Natural killer cell treated with Interleukin-12 subunit alpha and Interleukin-12 subunit beta and Interleukin-15 and Interleukin-18, amount 100 ng/mL, for 72 hours (primary cell): ENCODE measurements at places on chromosomes 11 and 22.

DNA sequence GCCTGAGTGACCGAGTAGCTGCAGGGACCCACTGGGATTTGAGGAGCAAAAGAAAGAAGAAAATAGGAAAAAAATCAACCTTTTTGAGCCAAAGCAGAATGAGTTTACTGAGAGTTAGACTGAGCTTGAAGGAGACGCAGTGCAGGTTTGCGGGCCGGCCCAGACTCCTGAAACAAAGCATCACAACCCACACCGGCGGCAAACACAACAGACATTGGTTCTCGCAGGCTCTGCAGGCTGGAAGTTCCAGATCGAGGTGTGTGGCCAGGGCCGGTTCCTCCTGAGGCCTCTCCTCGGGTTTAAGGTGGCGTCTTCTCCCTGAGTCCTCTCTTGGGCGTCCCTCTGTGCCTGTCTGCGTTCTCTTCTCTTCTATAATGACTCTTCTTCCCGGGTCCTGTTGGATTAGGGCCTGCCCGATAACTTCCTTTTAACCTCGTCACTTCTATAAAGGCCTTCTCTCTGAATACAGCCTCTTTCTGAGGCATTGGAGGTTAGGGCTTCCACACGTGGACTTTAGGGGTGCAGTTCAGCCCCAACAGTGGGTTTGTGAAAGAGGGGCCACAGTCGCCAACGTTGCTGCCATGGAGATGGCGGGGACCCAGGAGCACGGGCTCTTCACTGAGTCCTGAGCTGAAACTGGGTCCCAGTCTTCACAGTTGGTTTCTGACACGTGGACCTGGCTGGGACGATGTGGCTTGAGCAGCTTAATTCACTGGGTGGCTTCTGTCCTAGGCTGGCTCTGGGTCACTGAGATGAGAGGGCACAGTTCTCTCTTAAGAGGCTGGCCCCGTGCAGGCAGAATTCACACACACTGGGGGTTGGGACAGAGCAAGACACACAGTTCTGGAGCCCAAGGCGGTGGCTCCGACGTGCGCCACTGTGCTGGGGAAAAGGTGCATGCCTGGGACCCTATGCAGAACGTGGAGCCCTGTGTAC lies 1047.7 kb downstream of the BRD1 start:
- peak; percentile 58 for DNase-seq

DNA sequence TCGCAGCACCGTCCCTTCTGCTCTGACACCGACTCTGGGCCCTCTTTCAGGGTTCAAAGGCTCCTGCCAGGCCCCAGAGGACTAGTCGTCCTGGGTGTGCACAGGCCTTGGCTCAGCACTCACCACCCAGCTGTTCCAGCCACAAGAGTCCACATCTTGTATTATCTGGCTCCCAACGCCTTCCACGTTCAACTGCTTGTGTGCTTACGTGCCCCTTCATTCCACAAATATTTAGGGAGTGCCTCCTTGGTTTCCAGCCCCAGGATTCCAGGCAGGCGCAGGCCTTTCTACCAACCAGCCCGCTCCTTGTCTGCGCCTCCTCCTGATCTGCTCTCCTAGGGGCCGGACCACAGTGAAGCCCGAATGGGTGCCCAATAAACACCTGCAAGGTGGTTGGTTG lies 70.9 kb downstream of the SCUBE1 start:
- DNase-seq, result no peak

DNA sequence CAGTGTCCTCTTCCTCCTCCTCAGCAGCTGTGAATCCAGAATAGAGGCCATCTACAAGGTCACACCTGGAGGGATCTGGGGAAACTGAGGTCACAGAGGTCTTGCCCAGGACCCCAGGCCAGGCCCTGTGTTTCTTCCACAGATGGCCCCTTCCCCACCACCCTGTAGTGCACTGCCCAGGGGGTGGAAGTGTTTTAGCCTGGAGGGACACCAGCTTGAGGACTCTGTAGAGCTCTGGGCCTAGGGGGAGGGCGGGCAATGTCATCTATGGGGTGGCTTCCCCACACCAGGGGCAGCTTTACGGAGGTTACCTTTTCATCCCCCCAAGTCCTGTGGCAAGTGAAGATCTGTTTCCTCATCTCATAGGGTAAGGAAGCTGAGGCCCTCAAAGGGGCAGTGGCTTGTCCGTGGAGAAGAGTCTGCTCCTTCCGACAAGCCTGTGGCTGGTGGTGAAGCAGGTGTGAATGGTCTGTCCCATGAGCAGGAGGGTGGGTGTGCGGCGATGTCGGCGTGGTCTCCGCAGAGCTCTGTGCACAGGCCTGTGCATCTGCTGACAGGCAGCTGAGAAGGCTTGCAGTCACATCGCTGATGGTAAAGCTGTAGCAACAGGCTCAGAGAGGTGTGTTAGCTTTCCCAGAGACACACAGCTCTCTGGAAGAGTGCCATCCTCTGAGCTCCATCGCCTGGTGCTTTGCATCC lies 74.1 kb upstream of the WNT7B start:
- DNase-seq, result no peak

DNA sequence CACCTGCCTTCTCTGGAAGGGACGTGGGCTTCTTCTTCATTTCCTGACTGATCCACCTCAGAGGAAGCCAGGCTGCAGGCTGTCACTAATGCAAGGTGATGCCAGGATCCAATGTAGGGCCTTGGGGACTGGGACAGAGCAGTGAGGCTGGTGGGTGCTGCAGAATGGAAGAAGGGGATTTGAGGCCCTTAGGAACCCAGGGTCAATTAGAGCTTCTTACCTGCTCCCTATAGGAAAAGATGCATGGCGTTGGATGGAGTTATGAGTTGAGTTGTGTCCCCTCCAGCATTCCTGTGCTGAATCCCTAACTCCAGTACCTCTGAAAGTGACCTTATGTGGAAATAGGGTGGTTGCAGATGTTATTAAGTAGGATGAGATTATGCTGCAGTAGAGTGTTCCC lies 190.4 kb downstream of the MIAT start:
- DNase-seq, result no peak

DNA sequence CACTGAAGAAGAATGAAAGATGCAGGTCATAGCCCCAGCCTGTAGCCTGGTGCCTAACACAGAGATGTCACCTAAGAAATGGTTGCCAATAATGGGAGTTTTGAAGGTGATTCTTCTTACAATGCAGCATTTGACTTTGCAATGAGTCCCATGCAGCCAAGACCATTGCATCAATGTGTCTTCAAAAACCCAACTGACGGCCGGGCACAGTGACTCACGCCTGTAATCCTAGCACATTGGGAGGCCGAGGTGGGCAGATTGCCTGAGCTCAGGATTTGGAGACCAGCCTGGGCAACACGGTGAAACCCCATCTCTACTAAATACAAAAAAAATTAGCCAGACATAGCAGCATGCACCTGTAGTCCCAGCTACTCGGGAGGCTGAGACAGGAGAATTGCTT lies 89.3 kb upstream of the ASPHD2 start:
- no peak for DNase-seq

DNA sequence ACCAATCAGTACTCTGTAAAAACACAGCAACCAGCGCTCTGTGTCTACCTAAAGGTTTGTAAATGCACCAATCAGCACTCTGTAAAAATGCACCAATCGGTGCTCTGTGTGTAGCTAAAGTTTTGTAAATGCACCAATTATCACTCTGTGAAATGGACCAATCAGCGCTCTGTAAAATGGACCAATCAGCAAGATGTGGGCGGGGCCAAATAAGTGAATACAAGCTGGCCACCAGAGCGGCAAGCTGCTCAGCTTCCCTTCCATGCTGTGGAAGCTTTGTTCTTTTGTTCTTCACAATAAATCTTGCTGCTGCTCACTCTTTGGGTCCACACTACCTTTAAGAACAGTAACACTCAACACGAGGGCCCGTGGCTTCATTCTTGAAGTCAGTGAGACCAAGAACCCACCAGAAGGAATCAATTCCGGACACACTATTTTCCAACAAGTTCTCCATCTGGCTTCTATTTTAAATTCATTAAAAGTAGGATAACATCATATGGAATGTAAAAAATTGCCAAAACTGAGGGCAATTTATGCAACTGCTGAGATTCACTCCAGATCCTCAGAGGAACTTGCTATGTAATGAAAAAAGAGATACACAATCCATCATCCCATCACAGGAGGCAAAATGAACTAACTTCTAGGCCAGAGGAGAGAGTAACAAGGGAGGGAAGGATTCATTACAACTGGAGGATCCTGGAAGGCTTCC lies 3.1 kb upstream of the PANX1 start:
- no peak for DNase-seq

DNA sequence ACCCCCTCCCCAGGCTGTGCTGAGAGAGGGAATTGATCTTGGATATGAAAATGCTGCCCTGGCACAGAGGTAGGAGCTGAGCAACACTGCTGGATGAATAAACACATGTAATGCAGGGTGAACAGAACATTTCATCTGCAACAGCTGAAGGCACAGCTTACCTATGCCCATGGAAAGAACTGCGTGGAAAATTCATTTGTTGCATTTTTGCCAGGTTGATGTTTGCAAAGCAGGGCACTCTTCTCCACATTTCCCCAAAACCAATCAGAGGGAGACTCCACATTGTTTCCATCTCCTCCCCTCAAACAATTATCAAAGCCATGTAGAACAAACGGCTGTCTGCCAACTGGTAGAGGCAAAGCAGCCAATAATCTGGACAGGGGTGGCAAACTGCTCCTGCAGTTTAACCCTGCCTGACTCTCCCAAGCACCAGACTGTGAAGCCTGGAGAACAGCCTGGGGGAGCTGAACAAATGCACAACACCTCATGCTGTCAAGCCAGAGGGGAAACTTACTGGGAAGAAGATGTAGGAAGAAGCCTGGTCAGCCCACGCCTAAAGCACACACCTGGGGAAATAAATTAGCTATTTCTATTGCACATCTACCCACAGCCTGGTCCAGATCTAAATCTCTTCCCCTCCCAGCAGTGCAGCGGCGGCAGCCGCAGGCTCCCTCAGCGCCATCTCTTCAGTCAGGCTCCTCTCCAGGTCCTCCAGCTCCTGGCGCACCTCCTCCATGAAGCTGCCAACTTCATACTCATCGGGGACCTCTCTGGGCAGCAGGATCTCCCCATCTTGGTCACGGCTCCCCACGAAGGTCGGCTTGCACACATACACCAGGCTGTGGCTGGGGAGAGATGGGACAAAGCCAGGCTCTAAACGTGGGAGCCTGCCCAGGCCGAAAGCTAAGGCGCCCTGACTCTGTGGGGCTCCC lies 44.3 kb downstream of the DKK3 start:
- no peak for DNase-seq

- DNase-seq, result no peak
These were observed 7.3 kb downstream of the YAP1 start for GRCh38 chr11:102117472-102118113.

DNA sequence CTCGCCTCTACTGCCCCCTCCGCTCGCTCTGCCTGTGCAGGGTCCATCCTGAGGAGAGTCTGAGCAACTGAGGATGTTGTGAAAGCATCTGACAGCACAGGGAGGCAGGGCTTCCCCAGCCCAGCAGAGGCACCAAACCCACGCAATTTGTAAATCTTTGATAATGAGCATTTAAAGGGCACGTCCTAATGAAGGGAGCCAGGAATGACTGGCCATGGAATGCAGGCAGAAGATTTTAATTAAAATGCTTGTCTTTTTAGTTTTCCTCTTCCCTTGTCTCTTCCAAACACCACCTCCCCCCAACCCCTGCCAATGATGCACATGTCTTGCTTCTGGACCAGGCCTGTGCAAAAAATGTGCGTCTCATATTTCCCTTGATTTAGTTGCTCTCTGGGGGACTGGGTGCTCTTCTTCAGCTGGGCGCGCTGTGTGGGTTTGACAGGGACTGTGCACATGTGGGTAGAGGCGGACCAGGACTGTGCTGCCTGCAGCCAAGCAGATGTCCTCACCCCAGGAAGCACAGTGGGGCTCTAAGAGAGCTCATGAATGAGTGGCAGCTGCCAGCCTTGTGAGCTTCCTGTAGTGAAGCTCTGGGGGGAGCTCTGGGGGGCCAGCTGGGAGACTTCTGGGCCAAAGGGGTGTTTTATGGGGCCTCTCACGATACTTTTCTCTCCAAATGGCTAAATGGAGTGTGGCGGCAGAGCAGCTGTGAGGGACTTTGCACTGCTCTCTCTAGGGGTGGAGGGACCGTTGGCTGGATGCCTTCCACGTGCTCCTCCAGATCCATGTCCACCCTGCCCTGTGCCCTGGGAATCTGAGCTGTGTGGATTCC lies 273.5 kb downstream of the ST3GAL4 start:
- no peak for DNase-seq

DNA sequence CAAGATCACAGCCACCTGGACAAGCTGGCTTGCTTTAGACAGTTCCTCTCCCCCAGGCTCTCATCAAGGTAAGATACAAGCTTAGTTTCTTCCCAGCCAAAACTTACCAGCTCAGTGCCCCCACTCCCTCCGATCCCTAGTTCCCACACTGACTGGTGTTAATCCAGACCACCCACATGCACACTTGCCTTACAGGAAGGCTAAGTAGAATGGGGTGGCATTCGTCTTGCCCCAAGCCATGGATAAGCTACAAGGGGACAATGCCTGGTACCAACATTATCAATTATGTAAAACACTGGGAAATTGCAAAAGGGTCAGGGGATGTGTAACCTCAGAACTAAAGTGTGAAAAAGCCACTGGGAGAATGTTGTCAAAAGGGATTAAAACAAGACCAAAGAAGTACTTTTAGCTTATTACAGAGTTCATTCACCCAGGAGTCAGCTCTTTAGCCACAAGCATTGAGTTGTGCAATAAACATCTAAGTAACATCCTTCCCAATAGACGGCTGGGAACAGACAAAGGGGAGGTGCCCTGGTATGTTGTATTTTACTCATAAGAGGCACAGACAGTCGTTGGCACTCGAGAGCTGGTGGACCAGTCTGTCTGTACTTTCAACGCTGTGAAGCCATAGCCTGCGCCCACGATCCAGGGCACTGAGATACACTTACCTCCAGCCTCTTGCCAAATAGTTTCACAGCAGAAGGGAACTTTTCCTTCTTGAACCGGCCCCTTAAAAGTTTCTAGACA lies 1.1 kb downstream of the DHCR7 start:
- peak; percentile 53 for DNase-seq

DNA sequence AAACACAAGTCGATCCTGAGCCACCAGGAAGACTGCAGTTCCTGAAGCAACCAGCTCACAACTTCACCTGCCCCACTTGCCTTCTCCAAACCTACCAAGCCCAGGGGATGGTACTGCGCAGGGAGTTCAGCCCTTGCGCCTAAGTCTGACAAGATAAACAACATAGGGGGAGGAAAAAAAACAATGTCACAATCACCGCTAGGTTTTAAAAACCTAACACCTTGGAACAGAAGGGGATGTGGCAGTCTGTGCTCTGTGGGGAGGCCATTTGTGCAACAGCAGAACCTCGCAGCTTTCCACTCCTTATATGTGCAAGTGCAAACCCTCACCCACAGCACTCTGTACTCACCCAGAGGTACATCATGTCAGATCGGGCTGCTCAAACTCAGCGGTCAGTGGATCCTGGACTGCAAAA lies 134.2 kb downstream of the RBFOX2 start:
- DNase-seq, result no peak

DNA sequence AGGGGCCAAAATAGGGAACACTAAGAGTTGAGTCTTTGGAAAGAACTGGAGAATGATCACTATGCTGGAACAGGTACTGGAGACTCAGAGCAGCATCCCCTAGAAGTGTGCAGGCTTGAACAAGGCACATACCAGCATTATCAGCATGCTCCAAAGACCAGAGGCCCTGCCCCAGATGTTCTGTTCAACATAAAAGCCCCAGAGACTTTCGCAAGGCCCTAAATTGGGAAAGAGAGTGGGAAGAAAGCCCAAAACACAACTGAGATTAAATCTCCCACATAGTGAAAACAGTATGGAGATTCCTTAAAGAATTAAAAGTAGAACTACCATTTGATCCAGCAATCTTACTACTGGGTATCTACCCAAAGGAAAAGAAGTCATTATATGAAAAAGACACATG lies 9.4 kb downstream of the CNGA4 start:
- no peak for DNase-seq
